ENCODE measurements at places on chromosomes 6 and 20.
A peak's percentile ranks its signal among the peaks of the same experiment; 100 is the strongest.

DNA sequence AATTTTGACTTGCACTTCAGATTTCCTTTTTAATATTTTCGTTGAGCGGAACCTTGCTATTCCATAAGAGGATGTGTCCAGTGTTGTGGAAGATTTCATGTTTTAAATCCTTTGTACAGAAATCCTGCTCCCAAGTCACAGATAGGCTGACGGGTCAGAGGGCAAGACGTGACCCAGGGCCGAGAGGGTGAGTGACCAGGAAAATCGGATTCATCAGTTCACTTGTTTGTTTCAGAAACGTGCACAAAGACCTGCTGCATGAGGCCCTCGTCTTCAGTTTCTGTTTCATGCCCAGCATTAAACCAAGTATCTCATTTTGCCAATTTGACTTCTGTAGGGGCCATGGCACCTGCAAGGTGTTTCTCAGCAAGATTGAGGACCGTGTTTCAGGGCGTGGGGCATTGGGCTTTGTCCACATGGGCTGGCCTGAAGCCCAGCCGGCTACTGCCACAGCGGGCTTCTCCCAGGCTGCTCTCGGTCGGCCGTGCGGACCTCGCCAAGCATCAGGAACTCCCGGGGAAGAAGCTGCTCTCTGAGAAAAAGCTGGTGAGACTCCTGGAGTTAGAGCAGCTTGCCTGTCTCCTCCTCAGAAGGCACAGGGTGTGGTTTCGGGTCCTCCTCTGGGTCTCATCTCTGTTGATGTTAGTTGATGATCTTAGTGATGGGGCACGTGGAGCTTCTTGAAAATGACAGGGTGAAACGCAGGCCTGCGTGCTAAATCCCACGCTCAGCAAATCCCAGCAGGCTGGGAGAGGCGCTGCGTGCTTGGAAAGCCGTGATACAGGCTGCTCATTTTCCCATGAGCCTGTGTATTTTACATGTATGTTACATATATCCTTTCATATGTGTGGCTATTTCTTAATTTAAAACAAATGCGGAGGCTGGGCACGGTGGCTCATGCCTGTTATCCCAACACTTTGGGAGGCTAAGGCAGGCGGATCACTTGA is 10.5 kb downstream of the MTG2 start:
- DNase-seq: no peak

DNA sequence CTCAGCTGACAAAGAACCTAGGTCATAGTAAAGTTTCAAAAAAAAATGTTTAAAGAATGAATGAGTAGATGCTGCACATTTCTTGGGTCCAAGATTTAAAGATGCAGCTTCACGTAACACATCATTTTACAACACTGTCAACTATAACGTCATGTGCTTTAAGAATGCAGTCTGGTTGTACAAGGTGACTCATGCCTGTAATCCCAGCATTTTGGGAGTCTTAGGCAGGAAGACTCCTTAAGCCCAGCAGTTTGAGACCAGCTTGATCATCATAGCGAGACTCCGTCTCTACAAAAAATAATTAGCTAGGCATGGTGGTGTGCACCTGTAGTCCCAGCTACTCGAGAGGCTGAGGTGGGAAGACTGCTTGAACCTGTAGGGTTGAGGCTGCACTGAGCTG is 21.9 kb downstream of the SLC17A5 start:
- no peak for DNase-seq

DNA sequence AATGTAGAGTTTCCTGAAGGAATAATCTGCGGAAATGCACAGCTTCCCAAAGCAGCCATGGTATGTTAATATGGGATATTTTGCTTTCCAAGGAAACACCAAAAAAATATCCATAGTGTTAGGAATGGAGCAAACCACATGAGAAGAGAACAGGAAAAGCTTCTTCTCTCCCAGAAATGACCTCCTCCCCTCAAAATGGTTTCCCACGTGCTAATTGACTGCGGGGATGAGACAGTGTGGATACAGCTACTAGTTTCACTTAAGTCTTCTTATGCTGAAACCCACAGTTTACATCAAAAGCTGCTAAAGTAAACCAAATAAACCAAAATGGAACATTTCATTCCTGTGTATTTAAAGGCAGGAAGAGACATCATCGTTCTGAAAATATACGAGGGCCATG is 69.4 kb downstream of the FYN start:
- DNase-seq: no peak

- no peak for DNase-seq
Measured at GRCh38 chr6:111439171-111439570, 43.8 kb downstream of the REV3L start.

DNA sequence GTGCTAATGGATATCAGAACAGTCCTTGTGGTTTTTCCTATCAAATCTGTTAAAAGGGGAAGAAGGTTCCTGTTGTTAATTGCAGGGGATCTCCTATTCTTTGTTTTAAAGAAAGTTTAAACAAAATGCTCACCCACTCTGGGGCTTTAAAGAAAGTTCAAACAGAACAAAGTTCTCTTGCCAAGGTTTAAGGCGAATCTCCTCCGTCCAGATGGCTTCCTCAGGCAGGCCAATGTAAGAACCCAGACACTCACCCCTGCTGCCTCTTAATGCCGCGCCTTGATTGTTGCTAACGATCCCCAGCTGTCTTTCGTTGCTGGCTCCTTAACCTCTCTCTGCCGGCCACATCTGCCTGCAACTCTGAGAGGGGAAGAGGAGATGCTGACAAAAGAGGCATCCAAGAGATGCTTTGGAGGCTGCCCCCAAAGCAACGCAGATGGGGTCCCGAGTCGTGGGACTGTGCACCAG is 235.0 kb upstream of the PRDM1 start:
- no peak for DNase-seq

DNA sequence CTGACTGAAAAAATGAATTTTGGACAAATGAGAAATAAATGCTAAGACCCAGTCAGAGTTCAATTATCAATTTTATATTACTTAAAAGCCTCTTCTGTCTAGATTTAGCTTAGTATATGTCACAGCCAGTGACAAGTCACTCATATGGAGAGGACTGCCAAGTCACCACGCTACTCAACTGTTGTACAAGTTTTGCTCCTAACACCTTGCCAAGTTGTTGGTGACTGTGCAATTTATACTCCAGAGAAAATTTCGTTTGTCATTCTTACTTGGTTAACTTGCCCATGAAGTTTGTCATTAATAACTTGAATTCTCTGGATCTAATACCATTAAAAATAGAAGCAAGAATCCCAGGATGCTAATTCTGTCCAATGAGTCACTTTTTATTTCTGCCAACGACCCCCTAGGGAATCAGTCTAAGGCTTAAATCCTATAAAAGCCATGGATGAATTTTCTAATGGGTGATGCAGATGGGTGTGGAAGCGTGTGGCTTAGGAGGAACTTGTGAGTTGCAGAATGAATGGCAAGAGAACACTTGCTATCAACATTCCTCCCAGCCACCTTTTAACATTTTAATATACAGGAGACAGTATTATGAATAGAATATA is 30.4 kb upstream of the FBXO30 start:
- no peak for DNase-seq

DNA sequence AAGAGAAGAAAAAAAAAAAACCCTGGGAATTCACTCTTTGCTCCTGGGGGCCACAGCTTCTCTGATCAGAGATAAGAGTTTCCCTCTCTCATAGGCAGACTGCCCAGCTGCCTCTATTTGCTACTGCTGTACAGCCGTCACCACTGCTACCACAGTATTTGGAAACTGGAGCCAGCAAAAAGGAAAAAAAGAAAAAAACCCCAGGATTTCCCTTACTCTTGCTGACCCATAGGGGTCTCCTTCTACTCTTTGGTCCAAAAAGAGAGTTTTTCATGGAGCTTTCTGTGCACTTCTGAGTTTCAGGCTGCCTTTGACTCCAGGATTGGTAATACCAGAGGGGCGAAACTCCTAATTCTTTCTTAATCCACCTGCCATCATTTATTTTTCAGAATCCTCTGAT is 89.7 kb downstream of the MDGA1 start:
- DNase-seq: no peak

DNA sequence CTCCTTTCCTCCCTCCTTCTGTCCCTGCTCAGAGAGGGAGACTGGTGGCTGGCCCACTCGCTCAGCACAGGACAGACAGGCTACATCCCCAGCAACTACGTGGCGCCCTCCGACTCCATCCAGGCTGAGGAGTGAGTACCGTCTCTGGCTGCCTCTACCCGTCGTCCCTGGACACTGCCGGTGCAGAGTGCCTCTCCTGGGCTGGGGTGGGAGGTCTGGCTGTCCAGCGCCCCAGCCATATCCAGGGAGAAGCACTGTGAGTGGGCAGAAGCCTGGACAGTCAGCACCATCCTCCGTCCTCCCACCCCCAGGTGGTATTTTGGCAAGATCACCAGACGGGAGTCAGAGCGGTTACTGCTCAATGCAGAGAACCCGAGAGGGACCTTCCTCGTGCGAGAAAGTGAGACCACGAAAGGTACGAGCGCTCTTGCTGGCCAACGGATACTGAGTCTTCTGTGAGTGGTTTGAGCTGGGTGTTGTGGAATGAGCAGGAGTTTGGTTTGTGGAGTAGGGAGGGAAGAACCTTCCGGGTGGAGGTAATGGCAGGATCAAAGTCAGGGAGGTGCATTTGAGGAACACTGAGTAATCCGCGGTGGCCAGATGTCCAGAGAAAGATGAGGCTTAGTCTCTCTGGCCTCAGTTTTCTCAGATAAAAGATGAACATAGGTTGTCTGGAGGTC is 48.1 kb downstream of the SRC start:
- no peak for DNase-seq

DNA sequence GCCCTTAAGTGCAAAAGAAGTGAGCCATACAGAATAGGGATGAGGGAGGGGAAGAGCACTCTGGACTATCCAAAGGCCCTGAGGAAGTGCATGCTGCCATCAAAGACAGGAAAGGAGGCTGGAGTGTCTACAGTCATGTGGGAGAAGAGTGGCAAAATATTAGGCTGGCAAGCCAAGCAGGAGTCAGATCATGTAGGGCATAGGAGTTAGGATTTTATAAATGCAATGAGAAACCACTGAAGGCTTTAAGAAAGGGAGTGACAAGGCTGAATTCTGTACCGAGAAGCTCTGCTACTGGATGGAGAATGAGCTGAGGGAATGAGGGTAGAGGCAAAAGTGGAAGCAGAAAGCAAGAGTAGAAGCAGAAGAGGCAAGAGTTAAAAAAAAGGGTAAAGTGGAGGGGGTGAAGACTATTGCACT is 2.3 kb downstream of the ZSCAN31 start:
- DNase-seq: no peak

- DNase-seq: no peak
Measured at GRCh38 chr6:118565311-118565960, 17.3 kb downstream of the PLN start.

DNA sequence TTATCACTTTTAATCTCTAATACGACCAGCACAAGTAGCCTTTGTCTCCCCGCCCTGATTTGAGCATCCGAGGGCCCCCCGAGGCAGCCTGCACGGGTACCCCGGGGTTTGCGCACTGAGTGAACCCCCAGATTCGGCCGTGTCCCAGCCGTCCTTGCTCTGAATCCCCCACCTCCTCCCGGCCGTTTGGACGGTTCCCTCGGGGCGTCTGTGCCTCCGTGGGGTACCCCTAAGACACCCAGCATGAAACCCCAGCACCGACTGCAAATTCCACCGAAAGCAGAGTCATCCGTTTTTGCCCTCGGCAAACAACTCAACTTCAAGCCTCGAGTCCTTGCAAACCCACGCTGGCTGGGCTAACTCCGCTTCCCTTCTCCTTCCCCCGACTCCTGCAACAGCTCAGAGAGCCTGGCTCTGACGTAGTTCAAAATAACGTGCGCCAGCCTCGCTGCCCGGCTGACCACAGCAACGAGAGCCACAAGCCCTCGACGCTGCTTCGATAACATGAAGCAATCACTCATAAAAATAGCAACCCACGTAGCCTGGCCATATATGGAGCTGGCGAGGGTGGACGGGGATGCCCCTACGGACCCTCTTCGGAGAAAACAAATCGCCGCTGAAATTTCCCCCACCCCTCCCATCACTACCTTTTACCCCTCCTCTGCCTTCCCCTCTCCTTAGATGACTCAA is 764 bp upstream of the SNAP25 start:
- peak; percentile 88 for DNase-seq

DNA sequence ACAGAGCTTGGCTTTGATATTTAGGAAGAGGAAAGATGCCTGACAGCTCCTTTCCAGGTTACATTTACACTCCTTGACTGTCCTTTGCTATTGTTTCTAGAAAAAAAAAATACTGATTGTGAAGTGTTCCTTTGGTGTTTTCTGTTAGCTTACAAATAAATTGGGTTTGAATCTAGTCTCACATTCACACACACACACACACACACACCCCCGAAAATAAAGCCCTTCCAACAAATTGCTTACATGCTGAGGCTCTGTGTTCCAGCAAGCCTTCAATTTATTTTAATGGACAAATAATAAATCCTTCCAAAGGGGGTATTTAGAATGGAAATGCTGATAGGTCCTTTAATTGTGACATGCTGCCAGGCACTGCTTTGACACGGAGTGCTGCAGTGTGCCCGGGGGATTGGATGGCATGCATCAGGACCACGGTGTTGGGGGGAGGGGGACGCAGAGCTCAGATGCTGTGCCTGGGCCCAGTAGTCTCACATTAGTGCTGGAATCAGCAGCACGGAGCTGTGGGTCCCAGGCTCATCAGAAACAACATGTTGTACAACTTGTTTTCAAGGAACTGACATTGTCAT is 199.9 kb downstream of the CD83 start:
- no peak for DNase-seq

- no peak for DNase-seq
Measured at GRCh38 chr20:57465943-57466342, 59.0 kb downstream of the CTCFL start.

- DNase-seq: peak; percentile 61
Measured at GRCh38 chr6:21949211-21949801, 347.5 kb downstream of the PRL start.

GRCh38 chr6:39490108-39490507 is 167.6 kb upstream of the KCNK16 start:
- DNase-seq: no peak

GRCh38 chr20:53292347-53292746 is 301.3 kb downstream of the ZNF217 start:
- no peak for DNase-seq

DNA sequence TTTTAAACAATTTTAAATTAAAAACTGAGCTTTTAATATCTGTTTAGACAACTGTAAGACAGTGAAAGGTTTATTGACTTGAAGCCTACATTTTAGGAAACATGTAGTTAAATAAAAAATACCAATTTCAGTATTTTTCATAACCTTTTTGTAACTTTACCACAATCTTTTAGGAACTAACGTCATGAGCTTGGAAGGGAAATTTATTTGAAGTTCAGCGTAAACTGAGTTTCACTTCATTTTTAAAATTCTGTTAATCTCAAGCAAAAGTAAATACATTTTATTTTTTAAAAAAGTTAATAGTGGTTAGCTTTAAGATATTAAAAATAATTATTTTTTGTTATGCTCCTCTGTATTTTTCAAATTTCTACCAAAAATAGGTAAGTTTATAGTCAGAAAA is 5.5 kb downstream of the CST7 start:
- DNase-seq: no peak

- DNase-seq: no peak
Measured at GRCh38 chr6:36018339-36018738, 6.1 kb downstream of the SLC26A8 start.

Measured in NCI-H510A (cell line).